ENCODE measurements at places on chromosomes 3 and 15.

DNA sequence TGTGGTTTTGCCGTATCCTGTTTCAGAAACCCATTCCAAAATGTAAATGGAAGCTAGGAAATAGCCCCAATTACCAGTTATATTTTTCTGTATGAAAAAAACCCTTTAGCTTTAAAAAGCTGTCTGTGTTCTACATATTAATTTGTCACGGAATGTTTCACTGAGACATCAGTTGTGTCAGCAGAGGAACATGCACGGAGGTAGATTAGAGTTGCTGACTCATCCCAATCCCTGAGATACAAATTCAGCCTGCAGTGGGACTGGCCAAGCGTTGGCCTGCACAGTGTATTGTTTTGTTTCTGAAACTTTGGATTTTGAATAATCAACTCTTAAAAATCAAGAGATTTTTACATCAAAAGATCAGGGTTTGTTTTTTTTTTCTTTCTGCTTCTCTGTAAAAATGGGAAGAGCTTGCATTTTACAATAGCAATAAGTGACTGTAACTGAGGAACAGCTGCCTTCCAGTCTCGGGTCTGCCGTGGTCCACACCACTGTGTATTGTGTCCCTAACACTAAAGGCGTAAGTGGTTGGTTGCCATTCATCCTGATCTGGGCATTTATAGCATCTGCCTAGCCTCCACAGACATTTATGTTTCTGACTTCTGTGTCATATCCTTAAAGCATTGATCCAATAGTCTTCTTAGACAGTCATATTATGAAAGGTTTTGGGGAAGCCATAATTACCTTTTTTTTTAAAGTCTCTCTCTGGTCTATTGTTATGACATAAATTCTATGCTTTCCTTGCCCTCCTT, 218.1 kb downstream of the ADAMTSL3 start:
- DNase-seq = peak; percentile 91

GRCh38 chr15:70856884-70857561, 3.1 kb upstream of the LARP6 start:
- DNase-seq = peak; percentile 100

- peak; percentile 72 for DNase-seq
Observed at GRCh38 chr3:30268288-30268687, 338.1 kb upstream of the TGFBR2 start.

GRCh38 chr3:179464323-179465092, 13.2 kb upstream of the GNB4 start:
- DNase-seq = no peak

GRCh38 chr3:26029321-26029720, 239.4 kb downstream of the OXSM start:
- DNase-seq = no peak

GRCh38 chr3:51735950-51736349, 29.1 kb downstream of the GRM2 start:
- no peak for DNase-seq

- DNase-seq = no peak
Observed at GRCh38 chr3:37832480-37832879, 29.2 kb upstream of the CTDSPL start.

DNA sequence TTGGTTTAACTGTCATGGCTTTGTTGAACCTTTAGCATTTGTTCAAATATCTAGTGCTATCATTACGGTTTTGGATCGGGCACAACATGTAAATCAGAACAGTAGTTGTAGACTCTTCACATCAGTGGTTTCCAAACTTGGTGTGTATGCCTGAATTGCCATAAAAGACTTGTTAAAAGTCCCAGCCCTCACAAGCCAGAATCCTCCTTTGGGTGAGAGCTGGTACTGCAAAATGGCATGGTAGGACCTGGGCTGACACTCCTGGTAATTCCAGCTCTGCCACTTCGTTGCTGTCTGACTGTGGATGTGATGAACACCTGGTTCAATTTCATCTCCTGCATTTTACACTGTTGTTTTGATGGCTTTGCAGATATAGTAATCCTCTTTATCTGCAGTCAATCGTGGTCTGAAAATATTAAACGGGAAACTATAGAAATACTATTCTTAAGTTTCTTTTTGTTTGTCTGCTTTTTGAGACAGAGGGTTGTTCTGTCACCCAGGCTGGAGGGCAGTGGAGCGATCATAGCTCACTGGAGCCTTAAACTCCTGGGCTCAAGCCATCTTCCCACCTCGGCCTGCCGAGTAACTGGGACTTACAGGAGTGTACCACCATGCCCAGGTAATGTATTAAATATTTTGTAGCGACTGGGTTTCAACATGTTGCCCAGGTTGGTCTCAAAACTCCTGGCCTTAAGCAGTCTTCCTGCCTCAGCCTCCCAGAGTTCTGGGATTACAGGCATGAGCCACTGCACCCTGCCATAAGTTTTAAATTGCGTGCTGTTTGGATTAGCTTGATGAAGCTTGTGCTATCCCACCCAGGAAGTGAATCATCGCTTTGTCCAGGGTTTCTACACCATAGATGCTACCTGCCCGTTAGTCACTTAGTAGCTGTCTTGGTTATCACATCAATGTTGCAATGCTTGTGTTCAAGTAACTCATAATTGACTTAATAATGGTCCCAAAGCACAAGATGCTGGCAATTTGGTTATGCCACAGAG, 61.6 kb downstream of the RAB7A start:
- DNase-seq = peak; percentile 59

- DNase-seq = no peak
Observed at GRCh38 chr3:24046214-24046613, 101.1 kb downstream of the NR1D2 start.

- no peak for DNase-seq
Observed at GRCh38 chr3:142273501-142273900, 48.1 kb upstream of the GK5 start.

GRCh38 chr3:165553371-165553770, 283.9 kb downstream of the BCHE start:
- no peak for DNase-seq

DNA sequence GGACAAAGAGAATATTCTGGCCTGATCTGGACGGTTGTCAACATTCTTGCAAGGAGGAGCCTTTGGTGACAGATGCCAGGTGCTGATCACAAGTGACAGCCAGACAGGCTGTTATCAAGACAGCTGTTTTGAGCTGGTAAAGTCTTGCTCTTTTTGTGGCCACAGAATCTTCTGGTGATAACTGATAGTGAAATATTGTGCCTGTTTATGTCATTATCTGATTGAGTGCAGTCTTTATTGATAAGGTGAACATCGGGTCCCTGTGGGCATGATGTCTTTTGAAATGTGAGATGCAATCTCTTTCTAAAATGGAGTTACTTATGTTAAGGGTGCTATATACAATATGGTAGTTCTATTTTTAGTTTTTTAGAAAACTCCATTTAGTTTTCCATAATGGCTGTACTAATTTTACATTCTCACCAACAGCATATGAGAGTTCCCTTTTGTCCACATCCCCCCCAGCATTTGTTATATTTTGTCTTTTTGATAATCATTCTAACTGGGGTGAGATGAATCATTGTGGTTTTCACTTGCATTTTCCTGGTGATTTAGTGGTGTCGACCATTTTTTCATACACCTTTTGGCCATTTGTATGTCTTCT, 10.7 kb downstream of the CEP63 start:
- no peak for DNase-seq

- DNase-seq = no peak
Observed at GRCh38 chr3:32405711-32406323, 14.2 kb downstream of the CMTM7 start.

- DNase-seq = no peak
Observed at GRCh38 chr3:184239708-184240107, 9.1 kb downstream of the ALG3 start.

DNA sequence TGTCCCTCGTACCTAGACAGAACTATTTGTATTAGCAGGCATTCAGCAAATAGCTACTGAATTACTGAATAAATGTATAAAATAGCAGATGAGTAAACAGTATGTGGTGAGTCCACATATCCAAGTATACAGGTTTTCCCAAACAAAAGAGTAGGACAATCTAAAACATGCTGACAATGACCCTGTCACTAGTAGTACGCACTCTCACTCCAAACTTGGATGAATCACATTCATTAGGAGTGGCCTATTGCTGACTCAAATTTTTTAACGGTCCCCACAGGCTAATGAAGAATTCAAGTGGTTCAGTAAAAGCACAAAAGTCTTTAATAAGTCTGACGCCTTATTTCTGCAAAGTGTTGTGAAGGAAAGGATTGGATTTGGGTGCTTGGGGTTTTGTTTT, 449.3 kb upstream of the THBS1 start:
- no peak for DNase-seq

DNA sequence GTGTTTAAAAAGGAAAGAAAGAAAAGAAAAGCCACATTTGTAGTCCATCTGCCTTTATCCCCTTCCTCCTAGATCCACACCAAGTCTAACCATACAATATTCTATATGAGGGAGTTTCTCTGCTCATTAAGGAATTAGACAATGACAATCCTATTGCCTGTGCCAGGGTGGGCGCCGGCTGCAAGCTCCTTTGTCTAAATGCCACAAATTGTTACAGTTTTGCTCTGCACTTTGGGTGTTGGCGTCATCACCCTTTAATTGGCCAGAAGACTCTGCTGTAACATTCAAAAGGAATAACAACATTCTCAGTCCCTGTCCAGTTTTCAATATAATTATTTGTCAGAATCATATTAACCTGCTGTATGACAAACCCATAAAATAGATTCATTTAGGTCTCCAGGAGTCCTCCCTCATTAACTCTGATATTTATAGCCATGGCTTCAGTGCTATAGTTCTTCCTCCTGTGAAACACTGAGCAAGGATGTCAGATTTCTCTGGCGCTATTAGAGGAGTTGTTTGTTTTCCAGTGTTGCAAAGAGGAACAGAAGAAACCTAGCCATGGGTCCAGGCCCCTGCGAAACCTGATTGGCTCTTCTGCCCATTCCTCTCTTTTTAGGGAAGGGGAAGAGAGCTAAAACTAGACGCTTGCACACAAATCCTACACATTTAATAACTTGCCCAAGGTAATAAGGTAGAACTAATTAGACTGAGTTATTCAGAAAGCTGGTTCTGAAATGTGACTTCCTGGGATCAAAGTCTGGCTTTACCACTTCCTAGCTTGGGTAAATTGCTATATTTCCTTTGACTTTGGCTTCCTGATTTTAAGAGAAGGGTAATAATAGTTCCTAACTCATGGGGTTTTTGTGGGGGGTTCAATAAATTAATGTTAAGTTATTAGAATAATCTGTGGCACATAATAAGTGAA, 112.4 kb downstream of the CD47 start:
- no peak for DNase-seq

DNA sequence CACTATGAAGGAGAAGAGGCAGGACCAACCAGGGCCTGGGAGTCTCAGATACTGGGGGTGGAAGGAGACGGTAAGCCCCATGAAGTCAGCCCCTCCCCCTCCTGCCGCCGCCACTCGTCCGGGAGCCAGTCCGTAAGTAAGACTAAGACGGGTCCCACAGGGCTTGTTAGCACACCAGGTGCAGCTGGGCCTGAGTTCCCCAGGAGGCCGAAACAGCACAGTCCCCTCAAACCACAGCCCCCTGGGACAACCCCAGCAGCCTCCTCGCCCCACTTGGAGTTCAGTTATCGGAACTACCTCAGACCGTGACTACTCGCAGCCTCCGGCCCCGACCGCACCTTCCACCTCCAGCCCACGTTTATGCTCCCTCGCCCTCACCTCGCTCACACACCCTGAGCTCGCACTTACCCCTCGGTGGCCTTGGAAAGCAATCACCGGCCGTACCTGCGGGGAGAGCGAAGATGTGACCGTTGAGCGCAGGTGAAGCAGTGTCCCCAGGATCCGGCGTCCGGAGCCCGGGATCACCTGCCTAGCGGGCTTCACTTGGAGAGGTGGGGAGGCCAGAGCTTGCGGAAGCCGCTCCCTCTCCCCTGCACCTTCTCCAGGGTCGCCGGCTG, 557 bp downstream of the ELL3 start:
- DNase-seq = no peak

- no peak for DNase-seq
Observed at GRCh38 chr3:150503402-150504099, 42.7 kb downstream of the SERP1 start.

DNA sequence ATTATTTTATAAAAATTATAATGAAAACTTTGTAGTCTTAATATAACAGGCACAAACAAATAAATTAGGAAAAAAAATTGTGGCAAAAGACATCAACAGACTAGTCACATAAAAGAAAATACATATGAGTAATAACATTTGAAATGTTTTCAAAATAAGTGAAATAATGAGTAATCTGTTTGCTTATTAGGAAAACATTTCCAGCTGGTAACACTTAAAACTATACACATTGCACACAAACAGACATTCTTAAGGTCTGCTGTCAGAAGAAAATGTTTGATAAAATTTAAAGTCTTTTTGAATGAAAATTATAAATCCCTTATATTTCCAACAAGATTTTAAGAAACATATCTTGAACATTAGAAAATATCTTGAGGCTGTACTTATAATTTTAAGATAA, 1326.3 kb upstream of the CADM2 start:
- no peak for DNase-seq

GRCh38 chr3:134636406-134636805, 14.4 kb downstream of the KY start:
- DNase-seq = no peak

DNA sequence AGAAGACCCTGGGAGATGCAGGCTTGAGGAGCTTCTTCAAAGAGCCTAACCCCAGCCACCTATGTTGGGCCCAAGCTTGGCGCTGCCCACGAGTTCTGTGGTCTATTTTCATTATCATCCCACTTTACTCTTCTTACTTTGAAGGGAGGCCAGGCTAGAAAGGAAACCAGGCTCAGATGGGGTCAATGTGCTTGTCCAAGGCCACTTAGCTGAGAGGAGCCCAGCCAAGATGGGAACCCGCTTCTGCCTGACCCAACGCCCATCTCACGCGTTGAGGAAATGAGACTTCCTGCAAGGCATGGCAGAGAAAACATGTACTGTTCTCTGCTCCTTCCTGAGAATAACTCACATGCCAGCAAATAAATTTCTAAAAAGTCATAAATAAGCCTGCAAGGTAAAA, 486.3 kb upstream of the PROK2 start:
- no peak for DNase-seq

DNA sequence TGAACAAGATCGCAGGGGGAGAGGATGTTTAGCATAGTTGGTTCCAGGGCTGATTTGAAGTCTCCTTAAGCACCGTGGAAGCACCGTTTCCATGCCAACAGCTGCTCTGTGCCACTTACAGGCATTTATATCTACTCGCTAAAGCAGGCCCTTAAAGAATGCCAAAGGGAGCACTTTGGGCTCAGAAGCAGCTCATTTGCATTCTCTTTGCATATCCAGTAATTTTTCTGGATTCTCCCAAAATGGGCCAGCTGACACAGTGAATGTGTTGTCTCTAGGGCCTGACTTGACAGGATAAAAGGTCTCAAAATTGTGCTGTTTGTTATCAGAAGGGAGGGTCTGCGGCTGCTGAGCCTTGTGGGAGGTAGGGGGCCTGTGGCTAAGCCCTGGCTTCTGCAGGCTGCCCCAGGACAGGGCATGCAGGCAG, 138.6 kb downstream of the FBLN2 start:
- DNase-seq = no peak

GRCh38 chr3:183629546-183630301, 5.7 kb upstream of the KLHL24 start:
- no peak for DNase-seq

DNA sequence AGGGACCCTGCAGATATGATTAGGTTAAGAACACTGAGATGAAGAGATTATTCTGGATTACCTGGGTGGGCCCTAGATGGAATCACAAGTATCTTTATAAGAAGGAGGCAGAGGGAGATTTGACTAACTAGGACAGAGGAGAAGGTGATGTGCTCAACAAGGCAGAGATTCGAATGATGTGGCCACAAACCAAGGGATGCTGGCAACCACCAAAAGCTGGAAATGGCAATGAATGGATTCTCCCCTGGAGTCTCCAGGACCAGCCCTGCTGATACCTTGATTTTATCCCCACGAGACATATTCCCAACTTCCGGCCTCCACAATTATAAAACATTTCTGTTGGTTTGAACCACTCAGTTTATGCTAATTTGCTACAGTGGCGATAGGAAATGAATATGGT, 42.9 kb downstream of the RGMA start:
- DNase-seq = no peak

Data from fibroblast of the aortic adventitia (primary cell).